Fibroblast of skin of right biceps (primary cell): ENCODE measurements at places on chromosomes 12 and 14.
A peak's percentile ranks its signal among the peaks of the same experiment; 100 is the strongest.

DNA sequence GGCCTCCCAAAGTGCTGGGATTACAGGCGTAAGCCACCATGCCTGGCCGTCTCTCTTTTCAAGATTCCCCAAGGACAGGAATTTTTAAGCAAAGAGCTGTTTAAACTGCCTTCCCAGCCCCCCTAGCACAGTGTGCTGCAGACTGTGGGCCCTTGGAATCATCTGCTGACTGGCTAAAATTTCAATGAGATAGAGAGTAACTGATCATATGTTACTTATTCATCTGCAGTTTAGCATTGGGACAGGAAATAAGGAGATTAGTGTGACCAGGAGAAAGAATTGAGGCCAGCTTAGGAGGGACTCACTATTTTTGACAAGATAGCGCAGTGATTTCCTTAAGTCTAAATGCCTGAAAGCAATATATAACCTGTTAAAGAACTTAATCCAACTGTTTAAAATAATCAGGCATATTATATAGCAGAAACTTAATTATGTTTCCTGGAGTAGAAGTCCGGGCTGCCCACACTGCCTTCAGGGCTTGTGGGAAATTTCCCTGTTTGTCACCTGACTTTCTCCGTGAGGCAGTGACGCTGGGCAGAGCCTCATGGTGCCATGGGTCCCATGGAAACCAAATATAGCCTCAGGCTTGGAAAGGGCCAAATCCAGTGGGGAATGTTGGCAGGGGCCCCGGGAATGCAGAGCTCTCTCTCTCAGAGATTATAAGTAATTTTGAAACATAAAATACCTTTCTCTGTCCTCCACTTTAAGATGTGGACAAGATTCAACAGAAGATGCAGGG lies 22.8 kb upstream of the CEBPE start:
- no peak for DNase-seq

GRCh38 chr12:58766513-58766870 lies 153.8 kb downstream of the LRIG3 start:
- DNase-seq: peak; percentile 43

DNA sequence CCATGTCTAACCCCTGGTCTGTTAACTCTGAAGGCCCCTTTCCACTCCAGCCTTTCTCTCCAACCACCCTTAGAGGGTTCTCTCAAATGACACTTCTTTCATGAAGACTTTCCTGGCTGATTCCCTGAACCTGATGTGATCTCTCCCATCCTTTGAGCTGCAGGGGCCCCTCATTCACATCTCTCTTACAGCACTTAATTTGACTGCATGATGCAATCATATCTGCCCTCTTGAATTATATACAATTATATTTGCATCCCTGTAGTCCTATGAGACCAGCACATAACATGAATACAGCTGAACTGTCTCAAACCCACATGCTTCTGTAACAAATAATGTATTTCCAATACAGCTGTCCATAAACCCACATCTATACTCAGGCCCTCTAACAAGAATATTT lies 56.4 kb downstream of the PPP2R5E start:
- DNase-seq: no peak

DNA sequence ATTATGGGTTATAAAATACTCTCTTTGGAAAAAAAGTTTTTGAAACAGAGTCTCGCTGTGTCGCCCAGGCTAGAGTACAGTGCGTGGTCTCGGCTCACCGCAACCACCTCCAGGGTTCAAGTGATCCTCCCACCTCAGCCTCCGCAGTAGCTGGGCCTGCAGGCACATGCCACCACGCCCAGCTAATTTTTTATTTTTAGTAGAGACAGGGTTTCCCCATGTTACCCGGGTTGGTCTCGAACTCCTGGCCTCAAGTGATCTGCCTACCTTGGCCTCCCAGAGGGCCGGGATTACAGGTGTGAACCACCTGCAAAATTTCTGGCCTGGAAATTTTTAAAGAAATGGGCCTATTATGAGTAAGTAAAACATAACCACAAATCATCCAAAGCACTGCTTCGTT lies 3.8 kb downstream of the USP15 start:
- no peak for DNase-seq

DNA sequence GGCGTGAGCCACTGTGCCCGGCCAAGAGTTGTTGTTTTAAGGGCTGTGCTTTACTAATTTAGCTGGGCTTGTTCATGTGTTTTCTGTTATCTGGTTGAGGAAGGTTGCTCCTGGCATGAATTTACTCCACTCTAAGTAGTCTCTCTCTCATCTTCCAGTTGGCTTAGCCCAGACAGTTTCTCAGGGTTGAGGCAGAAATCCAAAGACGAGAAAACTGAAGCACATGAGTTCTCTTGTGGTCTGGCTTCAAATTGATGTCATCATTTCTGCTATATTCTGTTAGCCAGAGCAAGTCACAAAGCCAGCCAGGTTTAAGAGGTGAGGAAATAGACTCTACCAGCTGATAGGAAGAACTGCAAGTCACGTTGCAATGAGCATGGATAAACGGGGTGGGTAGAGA lies 57.9 kb downstream of the E2F7 start:
- no peak for DNase-seq

DNA sequence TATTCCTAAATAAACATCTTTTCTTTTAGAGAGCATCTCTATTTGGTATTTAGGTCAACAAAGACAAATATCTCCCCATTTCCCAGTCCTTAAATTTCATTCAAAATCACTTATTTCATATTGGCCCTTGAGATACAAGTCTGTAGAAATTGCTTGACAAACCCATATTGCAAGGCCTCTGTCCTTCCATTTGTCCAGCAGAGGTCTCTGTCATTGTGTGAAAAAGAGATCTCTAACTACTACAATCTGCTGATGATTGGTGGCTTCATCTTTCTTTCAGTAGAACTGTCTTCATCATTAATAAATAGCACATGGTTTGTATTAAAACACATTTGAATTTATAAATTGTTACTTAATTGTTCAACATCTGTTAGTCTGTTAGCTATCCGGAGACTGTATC lies 252.6 kb downstream of the ACSS3 start:
- no peak for DNase-seq

DNA sequence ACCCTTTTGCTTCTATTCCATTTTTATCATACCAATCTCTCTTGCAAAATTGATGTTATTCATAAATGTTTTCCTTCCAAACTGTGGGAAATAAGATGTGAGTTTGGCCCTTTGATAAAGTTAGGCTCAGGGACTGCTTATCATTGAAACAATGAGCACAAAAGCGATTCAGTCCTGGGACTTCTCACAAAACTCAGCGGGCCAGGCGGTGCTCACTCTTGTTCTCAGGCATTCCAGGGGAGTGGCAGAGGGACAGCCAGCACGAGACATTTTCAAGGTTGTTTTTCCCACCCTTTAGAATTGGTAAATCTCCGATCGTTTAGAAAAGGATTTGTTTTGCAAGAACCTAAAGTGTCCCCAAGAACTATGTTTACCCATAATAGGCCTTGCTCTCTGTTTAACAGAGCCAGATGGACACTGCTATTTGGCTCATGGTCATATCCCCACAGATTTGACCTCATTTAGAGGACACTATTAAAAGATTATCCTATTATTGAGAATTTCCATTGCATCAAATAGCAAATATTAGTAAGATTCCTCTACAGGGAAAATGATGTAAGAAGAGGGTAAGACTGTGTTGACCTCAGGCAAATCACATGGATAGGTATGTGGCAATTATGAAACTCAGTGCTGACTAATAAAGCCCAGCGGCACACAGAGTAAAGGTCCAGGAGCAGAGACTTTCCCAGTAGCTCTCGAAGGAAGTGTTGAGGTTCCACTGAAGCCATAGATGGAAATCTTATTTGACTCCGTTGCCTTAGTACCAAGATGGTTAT lies 102.7 kb upstream of the USP44 start:
- DNase-seq: peak; percentile 75

GRCh38 chr12:123601602-123602489 lies at the start of gene DDX55:
Gene DDX55 (plus strand): TSS chr12:123602099. CDS start chr12:123602149, 50 bp downstream.
- peak; percentile 84 for DNase-seq

DNA sequence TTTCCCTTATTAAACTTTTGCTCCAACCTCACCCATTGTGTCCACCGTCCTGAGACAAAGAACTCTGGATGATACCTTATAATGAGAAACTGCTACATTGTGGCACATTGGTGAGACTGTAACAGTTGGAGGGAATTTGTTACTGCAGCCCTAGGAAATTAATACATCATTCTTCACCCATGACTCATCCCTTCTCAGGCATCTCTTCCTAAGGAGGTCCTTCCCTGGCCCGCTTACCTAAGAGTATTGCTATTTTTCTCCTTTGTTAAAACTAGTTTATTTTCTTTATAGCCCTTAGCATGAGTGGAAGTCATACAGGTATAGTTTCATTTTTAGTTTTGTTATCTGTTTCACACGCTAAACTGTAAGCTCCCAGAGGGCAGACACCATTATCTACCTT lies 87.1 kb downstream of the TMEM260 start:
- DNase-seq: peak; percentile 70

DNA sequence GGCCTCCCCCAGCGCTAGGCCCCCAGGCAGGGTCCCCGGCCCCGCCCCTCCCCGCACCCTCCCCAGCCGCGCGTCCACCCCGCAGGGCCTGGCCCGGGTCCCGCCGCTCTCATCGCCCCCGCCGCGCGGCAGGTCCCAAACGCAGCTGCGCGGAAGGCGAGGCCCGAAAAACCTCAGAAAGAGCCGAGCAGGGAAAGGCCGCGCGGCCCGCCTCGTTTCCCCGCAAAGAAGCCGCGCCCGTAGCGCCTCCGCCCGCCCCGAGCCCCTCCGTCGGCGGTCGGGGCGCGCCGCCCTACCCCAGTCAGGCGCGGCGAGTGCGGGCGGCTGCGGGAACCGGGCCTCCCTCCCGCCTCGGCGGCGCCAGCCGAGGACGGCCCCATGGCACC lies 324 bp downstream of the POLE start:
- no peak for DNase-seq

GRCh38 chr14:90060312-90060964 lies 1.4 kb upstream of the KCNK13 start:
- peak; percentile 42 for DNase-seq

DNA sequence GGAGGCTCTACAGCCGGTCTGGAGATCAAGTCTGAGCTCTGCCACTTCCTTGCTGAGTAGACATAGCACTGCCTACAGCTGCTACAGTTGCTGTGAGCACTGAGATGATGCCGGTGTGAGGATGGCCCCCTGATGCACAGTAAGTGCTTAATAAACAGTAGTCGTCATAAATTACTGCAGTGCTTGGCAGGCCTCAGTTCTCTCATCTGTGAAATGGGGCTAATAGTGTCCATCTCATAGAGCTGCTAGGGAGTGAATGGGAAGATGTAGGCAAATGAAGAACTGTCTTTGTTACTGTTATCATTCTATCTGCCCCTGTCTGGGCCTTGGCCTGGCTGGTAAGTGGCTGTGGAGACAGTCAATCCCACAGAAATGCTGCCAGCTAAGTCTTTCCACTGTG lies 124.3 kb downstream of the RBM19 start:
- DNase-seq: no peak

DNA sequence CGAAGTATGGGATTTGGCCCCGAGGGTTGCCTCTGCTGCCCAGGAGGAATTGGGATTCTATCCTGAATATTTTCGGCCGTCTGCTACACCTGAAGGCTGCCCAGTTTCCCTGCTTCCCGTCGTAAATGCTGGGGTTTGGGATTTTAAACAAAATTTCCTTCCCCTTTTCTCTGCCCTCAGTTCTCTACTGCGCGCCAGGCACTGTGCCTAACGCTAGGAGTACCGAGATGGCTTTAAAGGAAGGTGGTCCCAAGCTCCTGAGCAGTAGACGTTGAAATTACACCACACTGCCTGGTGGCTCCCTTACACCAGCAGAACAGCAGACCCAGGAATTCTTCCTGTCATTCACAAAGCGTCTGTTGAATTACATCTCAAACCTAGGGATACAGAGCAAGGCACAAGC lies 566 bp upstream of the PRDM4 start:
- DNase-seq: no peak

DNA sequence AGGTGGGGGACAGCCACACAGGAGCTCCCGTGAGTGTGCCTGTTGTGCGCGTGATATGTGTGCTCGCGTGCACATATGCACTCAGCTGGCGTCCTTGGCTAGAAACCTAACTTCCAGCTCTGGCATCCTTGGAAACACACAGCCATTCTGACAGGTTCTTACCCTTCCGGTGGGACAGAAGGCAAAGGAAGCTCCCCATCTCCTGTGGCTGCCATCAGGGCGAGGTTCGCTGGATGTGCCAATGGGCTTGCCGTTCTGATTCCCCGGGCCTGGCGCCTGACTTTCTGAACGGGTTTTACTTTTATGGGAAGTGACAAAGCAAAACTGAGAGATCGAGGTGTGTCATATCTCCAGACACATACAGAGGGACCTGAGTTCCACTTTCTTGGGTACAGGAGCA lies 124.7 kb downstream of the PAPOLA start:
- DNase-seq: no peak

DNA sequence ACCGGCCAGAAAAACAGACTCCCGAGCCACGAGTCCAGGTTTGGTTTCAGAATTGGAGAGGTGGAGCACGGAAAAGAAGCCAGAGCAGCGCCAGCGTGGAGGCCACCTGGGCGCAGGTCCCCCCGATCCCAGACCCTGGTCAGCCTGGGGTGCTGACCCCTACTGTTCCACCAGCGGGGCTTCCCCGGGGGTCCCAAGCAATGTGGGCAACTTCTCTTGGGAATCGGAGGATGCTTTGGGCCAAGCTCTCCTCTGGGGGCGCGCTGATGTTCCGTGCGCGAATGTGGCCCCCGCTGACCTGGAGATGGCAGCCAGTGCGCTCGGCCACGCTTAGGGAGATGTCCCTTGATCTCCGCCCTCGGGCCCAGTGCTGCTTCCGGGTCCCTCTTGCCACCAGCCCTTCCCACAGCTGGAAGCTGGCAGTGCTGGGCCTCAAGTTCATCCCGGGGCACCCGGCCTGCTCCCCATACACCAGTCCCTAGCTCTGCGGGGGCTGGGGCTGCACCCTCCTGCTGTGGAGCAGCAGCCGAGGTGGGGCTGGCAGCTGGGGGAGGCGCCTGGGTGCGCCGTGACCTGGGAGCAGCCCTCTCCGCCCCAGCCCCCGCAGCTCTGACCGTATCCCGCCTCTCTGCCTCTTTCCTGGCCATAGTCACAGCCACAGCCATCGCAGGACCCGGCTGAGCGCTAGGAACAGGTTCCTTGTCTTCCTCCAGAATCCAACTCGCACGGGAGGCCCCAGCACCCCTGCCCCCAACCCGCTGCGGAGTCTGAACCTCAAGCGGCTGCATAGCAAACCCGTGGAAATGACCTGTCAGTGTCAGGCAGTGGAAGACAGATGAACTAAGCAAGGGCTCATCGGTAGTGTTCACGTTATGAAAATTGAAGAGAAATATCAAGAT lies 91.2 kb downstream of the RCOR1 start:
- no peak for DNase-seq

DNA sequence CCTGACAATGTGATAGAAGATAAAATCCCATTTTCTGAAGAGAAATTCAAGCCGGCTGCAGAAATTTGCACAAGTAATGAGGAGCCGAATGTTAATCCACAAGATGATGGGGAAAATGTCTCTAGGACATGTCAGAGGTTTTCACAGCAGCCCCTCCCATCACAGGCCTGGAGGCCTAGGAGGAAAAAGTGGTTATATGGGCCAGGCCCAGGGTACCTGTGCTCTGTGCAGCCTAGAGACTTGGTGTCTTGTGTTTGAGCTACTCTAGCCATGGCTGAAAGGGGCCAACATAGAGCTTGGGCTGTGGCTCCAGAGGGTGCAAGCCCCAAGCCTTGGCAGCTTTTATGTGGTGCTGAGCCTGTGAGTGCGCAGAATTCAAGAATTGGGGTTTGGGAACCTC lies 7.4 kb downstream of the LACRT start:
- no peak for DNase-seq
